ENCODE measurements at places on chromosomes 7 and 10. TPM values are rescaled to one million over a fixed set of nuclear protein-coding genes. Genes with fewer than 3 reads are reported as not detected.

DNA sequence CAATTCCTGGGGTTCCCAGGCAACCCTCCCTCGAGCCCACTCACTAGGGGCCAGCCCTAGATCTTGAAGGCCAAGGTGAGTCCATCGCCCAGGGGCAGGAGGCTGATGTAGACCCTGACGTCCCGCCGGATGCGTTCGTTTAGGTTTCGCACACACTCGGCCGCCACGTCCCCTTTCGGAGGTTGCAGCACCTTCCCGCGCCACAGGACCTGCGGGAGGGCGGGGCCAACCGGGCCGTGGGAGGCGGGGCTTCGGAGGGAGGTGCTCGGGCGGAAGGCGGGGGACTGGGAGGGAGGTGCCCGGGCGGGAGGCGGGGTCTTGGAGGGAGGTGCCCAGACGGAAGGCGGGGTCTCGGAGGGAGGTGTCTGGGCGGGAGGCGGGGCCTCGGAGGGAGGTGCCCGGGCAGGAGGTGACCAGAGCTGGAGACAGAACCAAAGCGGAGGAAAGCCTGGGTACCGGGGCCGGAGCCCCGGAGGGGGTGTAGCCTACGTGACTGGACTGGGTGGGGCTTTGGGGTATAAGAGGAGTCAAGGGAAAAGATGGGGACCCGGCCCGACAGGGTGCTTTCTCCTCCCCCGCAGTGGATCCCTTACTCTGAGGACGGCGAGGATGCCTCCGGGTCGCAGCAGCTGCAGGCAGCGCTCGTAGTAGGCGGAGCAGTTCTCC, 1.6 kb downstream of the COMTD1 start:
- no peaks in the 10 kb centered on the region for H3K27me3 ChIP-seq
- peak; percentile 97 for DNase-seq
- peak overlapping the region; percentile 100 for H3K27ac ChIP-seq

DNA sequence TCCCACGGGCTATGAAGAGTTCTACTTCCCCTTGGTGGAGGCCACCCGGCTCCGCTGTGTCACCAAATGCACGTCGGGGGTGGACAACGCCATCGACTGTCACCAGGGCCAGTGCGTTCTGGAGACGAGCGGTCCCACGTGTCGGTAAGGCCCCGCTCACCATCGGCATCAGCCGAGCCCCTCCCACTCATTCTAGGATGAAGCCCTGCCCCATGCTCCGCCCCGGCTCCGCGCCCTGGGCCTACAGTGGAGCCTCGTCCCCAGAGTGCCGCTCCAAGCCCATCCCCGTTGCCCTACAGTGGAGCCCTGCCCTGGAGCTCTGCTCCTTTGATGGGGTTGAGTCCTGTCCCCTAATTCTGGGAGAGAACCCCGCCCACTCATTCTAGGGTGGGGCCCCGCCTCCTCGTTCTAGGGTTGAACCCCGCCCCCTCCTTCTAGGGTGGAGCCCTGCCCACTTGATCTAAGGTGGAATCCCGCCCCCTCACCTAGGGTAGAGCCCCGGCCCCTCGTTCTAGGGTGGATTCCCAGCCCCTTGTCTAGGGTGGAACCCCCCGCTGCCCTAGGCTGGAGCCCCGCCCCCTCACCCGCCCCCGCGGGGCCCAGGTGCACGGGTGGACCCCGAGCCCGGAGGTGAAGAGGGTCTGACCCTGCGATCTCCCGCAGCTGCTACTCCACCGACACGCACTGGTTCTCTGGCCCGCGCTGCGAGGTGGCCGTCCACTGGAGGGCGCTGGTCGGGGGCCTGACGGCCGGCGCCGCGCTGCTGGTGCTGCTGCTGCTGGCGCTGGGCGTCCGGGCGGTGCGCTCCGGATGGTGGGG, 3.4 kb upstream of the MUC12 start:
- H3K27me3 ChIP-seq = no peaks in the 10 kb centered on the region
- peaks cover 75% of the 10 kb centered on the region for H3K36me3 ChIP-seq
- peak; percentile 94 for DNase-seq
- peak overlapping the region; percentile 51 for H3K27ac ChIP-seq
- H3K4me1 ChIP-seq = peaks cover 33% of the 10 kb centered on the region
- peak overlapping the region; percentile 49 for H3K4me3 ChIP-seq

DNA sequence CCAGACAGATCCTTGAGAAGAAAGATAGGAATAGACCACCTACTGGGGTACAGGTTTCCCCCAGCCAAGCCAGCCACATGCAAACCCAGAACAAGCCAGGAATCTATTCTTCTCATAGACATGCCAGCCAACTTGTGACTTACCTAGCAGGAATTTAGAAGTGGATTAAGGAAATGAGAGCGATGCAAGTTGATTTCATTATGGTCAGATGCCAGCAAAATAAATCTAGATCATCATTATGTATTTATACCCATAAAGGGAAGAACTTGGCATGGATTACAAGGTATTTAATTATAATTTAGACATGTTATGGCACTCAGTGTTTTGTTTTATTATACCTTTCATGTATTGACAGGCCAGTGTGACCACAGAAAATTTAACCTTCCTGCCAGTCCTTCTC, 32.8 kb downstream of the SLC35G1 start:
- no peak for DNase-seq
- no peak overlapping the region for H3K27ac ChIP-seq
- peaks cover 2% of the 10 kb centered on the region for H3K36me3 ChIP-seq
- no peak overlapping the region for H3K4me3 ChIP-seq

DNA sequence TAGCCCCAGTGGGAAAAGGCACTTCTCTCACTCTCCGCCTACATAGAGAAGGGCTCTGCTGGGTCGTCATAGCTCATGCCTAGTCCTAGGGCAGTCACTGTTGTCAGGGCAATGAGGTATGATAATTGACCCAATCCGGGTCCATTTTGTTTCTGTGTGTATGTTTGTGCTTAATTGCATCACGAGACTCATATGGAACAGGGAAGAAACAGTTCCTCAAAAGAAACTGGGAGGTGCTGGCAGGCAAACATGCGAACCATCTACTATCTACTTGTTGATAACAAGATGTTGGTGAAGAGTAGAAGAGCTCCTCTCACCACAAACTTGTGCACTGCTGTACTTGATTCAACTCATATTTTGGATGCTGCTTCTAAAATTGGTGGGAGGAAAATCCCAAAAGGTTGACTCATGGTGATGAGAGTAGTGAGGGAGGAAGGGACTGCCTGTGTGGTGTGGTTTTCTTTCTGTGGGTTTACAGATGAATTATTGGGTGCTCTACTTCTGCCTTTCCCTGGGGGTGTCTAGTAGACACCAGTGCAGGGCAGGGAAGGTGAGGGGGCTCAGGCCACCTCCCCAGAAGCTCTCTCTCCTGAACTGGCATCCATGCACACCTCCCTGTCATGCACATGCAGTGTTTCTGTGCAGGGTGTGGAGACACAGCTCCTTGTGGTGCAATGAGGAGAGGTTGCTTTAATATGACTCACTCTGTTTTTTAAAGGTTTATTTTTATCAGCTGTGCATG, 29.4 kb downstream of the LSMEM1 start:
- no peaks in the 10 kb centered on the region for H3K27me3 ChIP-seq
- no peak for DNase-seq
- H3K4me3 ChIP-seq = no peak overlapping the region
- H3K27ac ChIP-seq = no peak overlapping the region
- no peaks in the 10 kb centered on the region for H3K4me1 ChIP-seq

GRCh38 chr7:30874656-30875302, 36.9 kb upstream of the AQP1 start:
- no peak overlapping the region for H3K27ac ChIP-seq
- no peaks in the 10 kb centered on the region for H3K27me3 ChIP-seq
- no peak for DNase-seq
- no peaks in the 10 kb centered on the region for H3K4me1 ChIP-seq

DNA sequence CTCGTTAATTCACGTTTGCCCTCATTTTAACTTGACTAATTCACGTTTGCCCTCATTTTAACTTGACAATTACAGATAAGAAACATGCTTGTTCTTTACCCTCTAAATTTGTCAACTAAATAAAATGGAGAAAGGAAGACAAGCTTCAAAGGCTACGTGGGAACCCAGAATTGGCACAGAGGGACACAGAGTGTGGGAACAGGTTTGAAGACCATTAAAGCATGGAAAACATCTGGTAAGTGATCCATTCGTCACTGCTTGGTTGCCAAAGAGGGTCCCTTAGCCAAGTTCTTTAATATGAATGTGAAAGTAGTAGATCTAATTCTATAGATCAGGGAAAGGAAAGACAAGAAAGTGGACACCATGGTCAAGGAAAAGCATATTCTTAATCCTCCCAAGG, 57.2 kb downstream of the ITIH5 start:
- H3K27me3 ChIP-seq = no peaks in the 10 kb centered on the region
- no peaks in the 10 kb centered on the region for H3K36me3 ChIP-seq
- no peak for DNase-seq
- H3K4me1 ChIP-seq = no peaks in the 10 kb centered on the region

GRCh38 chr7:140638173-140638791, 2.3 kb downstream of the DENND2A start:
- DNase-seq = no peak
- H3K4me3 ChIP-seq = no peak overlapping the region
- peaks cover 3% of the 10 kb centered on the region for H3K4me1 ChIP-seq

DNA sequence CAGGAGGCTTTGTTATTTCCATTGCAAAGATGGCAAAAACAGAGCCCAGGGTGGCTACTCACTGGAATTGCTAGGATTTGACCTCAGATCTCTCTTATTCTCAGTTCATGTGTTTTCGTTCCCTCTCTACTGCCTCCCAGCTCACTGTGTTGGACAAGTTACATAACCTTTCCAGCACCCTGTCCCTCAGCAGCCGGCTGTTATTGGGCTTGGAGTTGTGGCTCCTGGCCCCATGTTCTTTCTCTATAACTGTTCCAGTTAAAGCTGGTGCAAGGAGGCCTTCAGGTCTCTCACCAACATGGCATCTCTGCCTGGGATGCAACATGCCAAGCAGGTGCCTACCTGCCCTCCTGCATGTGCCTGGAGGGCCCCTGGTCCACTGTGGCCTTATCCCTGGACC, 56.8 kb downstream of the LRRC18 start:
- no peaks in the 10 kb centered on the region for H3K27me3 ChIP-seq
- DNase-seq = no peak
- H3K36me3 ChIP-seq = no peaks in the 10 kb centered on the region
- no peak overlapping the region for H3K27ac ChIP-seq

DNA sequence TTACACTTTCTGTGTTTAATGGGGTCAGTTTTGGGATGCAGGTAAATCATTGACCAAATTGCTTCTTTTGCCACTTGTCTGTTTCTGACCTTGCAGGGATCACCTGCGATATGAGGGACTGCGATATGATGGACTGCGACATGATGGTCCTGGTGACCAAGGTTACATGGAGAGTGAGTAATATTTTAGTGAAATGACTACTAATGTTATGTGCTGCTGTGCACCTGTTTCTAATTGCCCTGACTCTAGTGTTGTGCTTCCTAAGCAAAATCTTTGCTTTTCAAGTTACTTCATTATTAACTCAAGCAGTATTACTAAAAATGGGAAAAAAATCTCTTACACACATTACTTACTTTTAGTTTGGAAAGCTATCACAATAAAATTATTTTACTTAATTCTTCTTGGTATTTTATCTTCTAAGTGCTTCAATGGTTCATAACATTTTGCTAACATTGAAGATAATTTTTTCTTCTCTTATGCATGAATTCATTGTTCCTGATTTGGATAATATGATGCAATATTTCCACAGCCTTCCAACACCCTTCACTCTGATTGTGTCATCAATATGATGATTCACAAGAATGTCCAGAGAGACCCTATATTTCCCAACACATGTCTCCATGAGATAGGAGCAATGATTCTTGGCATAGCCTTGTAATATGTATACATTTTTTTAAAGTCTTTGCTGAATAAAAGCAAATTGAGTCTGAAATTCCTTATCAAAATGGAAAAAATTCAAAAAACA, 306.2 kb upstream of the AKR1E2 start:
- DNase-seq = no peak
- no peaks in the 10 kb centered on the region for H3K4me1 ChIP-seq
- no peaks in the 10 kb centered on the region for H3K27me3 ChIP-seq
- H3K27ac ChIP-seq = no peak overlapping the region
- H3K36me3 ChIP-seq = no peaks in the 10 kb centered on the region

DNA sequence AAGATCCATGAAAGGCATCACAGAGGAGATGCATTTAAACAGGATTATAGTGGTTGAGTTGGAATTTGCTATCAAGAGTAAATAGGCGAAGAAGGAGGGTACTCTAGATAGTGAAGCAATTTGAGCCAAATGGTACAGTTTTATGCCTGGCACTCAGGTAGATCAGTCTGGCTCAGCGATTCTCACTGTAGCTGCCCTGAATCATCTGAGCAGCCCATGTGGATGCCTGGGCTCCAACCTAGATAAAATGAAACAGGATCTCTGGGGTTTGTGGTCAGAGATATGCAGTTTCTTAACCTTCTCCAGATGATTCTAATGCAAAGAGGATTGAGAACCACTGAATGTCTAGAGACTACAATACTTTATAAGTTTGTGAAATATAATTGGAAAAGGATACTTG, 282.0 kb upstream of the FZD1 start:
- no peak overlapping the region for H3K27ac ChIP-seq
- no peak for DNase-seq
- no peaks in the 10 kb centered on the region for H3K4me1 ChIP-seq

DNA sequence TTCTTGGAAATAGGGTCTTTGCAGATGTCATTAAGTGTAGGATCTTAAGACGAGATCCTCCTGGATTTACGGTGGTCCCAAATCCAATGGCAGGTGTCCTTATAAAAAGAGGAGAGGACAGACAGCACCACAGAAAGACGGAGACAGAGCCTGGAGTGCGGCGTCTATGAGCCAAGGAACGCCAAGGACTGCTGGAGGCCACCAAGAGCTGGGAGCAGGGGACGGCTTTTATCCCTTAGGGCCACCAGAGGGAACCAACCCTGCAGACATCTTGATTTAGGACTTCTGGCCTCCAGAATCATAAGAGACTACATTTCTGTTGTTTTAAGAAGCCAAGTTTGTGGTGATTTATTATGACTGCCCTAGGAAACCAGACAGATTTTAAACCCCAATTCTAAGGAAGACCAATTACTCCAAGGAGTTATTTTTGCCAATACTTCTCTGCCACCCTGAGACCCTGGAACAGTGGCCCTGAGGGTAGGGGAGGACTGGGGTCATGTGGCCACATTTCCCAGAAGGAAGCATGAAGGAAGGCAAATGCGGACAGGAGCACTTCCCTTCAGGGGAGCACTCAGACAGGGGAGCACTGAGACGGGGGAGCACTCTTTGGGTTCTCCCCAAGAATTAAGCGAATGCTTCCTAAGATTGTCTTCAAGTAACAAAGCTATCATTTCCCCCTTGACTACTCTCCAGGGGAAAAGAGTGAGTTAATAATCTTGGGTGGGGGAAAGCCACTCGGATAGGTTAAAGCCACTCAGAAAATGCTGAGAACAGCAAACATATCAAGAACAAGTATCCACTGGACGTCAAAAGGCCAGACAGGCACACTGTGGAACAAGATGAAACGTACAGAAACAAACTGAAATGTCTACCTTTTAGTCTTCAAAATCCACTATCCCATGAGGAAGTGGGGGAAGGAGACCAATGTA, 67.5 kb downstream of the CHST15 start:
- H3K4me3 ChIP-seq = no peak overlapping the region
- H3K27ac ChIP-seq = no peak overlapping the region
- H3K27me3 ChIP-seq = peaks cover 3% of the 10 kb centered on the region
- peak; percentile 21 for DNase-seq
- H3K36me3 ChIP-seq = no peaks in the 10 kb centered on the region
- H3K4me1 ChIP-seq = no peaks in the 10 kb centered on the region

Gene SLC18A3
- 0.07 TPM for polyA plus RNA-seq

Gene ANK3
- 33.5 TPM for polyA plus RNA-seq

Gene PDZD7
- polyA plus RNA-seq = 52.6 TPM

Gene CALML5
- polyA plus RNA-seq = not detected

Gene MYH16
- polyA plus RNA-seq = not detected

Gene LDB1
- 11.9 TPM for polyA plus RNA-seq

Gene MALRD1
- 21.2 TPM for polyA plus RNA-seq

Gene C10orf105
- 0.27 TPM for polyA plus RNA-seq

Gene PSD
- 1.1 TPM for polyA plus RNA-seq

Gene VAX1
- polyA plus RNA-seq = not detected

Gene CUL2
- polyA plus RNA-seq = 32.0 TPM

Gene PIK3AP1
- 9.2 TPM for polyA plus RNA-seq
